ENCODE measurements at places on chromosomes 3 and 15.

GRCh38 chr3:57727106-57727505, 29.0 kb upstream of the SLMAP start:
- no peak for DNase-seq

DNA sequence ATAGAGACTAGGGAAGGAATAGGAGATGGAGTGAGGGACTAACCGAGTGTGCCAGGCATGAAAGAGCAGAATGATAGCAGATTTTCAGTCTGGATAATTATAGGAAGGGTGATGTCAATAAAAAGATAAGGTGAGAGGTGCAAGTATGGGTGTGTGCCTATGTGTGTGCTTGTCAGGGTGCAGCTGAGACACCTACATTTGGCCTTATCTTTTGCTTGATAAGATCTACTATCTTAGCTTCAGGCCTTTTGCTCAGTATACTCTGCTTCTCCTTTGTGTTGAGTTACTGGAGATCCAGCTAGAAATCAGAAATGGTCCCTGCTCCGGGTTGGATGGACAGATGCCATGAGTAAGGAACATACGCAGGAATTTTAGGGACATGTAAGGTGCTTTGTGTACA, 17.4 kb downstream of the ARL14 start:
- DNase-seq = no peak

- DNase-seq = no peak
These were observed 9.8 kb downstream of the HOMER2 start for GRCh38 chr15:82942691-82943090.

DNA sequence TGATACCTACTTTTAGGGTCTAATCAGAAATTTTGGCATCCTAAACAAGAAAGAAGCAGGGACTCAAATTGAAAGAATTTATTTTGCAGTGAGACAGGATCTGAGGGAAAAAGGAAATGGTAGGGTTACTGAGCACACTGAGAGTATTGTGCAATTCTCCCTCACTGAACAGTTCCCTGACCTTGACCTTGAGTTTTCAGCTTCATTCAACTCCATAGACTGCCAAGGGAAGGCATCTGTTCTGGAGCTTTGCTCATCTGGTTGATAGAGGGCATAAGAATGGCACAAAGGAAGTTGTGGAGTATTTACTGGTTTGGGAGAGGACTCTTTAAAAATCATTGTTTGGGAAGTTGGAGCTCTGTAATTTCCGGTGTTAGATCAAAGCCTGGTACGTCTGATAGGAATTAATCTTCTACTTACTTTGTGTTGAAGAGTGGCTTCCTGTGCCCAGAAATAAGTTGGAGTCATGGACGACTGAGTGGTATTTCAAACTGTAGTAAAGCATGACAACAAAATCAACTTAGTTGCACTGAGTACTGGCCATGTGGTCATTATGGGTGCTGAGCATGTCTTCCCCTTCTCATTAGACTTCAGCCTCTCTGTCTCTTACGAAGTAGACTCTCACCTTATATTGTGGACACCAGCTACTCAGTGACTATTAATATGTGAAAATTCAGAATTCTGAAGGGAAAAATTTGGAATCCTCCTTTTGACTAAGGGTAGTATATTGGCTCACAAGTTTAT, 40.8 kb downstream of the CLDN1 start:
- DNase-seq = no peak

DNA sequence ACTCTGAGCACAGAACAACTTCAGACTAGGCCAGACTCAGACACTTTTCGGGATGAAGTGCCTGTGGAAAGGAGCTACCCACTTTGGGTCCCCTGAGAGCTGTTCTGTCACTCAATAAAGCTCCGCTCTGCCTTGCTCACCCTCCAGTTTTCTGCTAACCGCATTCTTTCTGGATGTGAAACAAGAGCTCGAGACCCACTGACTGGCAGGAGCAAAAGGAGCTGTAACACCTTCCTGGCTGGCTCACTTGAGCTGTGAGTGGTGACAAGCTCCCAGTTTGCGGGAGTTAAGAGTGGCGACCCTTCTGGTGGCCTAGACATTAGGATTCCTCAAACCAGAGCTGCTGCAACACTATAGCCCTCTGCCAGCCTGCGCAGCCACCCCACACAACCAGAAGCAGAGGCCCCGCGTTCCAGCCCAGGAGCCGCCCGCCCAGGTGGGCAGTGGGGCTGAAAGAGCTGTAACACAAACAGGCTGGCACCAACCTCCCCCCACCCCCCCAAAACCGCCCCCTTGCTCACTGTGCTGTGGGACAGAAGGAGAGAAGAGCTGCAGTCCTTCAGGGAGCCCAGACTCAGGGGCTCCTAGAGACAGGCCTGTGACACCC, 1178.1 kb upstream of the GBE1 start:
- no peak for DNase-seq

- no peak for DNase-seq
These were observed 94.3 kb downstream of the CEMIP start for GRCh38 chr15:80873366-80873952.
